Panc1 (cell line): ENCODE measurements at places on chromosomes 12 and 14. TPM values are rescaled to one million over a fixed set of nuclear protein-coding genes. Genes with fewer than 3 reads are reported as not detected.

Gene LLPH
- 40.5 TPM for total RNA-seq

GRCh38 chr12:7933255-7933726 lies 2.7 kb downstream of the SLC2A3 start:
- peak; percentile 42 for DNase-seq

Gene AMIGO2
- total RNA-seq = 21.8 TPM

DNA sequence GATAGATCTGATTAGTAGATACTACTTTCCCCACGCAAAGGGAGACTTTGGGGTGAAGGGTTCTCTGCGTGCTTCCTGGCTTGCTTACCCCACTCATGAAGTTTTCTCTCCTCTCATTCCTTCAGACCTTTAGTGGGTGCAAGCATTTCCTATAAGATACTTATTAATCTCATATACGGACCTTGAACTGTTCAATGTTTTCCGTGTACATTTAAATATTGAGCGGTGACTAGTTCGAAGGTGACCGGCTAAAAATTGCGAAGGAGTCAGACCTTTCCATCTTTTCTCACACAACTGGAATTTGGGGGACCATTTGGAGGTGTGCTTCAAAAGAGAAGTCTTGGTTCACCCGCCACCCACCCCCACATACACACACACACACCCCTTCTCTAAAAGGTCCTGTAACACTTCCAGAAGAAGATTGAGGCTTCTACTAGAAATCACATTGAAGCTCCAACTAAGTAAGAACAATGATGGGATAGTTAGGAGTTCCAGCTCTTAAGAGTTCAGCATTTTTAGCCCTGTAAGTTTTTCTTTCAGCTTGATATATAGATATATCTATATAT lies 6.1 kb upstream of the FOXG1 start:
- DNase-seq = no peak

DNA sequence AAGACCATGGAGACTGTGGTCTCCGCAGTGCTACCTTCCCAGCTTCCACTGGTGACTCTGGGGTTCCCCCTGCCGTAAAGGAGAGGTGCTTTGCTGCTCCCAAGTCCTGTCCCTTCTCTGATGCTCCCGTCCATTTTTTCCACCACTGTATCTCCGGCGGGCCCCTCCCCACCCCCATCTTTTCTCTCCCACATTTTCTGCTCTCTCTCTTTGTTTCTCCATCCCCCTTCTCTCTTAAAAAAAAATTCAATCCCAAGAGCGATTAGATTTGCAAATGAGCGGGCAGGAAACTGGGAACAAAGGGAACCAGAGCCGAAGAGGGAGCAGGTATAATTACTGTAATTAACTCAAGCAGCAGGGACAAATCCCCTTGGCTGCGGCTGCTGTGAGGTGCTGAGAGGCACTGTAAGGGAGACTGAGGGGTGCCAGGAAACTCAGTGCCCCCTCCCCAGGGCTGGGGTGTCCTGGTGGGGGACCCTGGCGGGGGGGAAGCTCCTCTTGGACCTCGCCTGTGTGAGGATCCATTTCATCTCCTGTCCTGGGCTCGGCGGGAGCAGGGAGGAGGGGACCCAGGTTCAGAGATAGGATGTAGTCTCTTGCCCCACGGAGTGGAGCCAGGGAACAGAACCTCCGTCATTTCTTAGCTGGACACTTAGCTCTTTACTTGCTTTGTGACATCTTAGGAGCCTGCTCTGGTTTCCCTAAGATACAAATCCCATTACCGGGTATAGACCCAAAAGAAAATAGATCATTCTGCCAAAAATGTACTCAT lies 140.4 kb upstream of the NRXN3 start:
- DNase-seq = no peak

DNA sequence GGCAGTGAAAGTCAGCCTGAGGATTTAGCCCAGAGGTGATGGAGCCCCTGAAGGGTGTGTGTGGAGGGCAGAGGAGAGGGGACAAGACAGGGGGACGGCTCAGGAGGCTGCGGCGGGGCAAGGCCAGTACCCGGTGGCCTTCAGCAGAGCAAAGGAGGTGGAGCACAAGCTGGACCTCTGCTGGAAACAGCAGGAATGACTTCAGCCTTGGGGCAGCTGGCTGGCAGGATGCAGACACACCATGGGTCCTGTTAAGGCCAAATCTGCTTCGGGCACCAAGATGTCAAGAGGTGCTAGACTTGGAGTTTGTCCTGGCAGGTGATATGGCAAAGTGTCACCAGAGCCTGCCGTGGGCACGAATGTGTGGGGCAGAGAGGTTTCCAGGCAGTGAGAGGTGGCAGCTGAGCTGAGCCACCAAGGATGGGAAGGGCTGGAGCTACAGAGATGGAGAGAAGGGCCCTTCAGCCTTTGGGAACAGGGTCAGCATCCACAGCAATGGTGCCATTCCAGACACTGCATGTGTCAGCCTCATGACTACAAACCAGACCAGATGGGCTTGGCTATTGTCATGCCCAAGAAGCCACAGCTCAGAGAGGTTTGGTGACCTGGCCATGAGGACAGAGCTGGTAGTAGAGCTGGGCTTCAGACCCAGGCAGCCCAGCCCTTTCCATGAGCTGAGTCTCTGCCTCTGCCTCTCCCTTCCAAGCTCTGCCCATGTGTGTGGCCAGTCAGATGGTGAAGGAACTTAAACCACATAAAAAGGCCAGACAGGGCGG lies 91.9 kb downstream of the LGMN start:
- DNase-seq = no peak

DNA sequence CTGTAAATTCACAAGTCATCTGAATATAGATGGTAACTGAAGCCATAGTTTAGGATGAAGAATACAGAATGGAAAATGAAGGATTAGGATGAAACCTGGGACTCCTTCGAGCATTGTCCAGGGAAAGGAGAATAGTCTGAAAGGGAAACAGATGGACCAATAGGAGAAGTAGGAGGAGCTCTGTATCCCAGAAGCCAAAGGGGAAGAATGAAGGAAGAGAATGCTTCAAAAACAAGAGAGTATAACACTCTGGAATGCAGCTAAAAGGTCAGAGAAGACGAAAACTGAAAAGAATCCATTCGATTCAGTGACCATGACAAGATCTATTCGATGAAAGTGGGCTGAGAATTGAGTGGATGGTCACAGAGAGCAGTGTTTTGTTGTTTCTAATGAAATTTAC lies 1.0 kb downstream of the GMFB start:
- no peak for DNase-seq

DNA sequence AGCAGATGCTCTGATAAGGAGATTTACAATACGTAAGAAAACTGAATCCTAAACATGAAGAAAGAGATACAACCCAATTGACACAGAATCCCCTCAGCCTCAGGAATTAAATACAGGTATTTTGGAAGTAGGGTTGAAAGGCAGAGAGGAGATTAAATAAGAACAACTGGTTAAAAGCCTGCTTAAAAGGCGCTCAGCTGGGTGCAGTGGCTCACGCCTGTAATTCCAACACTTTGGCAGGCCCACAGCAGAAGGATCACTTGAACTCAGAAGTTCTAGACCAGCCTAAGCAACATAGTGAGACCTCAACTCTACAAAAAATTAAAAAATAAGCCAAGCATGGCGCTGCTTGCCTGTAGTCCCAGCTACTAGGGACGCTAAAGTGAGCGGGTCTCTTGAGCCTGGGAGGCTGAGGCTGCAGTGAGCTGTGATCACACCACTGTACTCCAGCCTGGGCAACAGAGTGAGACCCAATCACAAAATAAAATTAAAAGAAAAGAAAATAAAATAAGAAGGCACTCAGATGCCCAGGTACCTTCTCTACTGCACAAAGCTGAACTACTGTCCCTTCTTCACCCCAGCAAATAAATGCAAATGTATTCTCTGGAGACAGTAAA lies 32.9 kb downstream of the MED13L start:
- no peak for DNase-seq

DNA sequence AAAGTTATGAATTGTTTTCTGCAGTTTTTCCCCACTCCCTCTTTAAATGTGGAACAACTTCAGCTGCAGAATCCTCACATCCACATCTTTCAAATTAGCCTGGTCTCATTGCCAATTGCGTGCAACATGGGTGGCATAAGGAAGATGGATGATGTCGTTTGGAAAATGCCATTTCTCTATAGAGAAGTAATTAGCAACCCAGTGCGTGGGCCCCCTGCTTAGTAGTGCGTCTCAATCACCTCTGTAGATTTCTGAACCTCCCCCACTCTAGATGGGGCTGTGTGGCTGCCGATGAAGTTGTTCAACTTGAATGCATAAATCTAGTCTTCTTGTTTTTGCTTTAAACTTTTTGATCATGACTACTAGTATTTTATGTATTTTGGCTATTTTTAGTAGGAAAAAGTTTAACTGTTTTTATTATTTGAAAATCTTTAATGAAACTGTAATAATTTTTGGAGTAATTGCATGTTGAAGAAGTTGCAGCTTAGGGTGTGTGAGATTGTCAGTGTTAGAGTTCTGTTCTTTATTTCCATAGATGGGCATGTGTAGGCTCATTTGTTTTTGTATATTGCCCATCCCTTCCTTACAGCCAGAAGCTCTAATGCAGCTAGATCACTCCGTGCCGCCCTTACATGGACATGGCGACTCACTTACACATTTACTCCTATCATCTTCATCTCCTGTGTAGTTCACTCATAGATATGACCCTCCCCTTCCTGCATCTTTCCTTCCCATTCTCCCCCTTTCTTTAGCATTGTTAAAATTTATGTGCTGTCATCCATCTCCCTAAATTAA lies 358.2 kb downstream of the DIO2 start:
- no peak for DNase-seq

DNA sequence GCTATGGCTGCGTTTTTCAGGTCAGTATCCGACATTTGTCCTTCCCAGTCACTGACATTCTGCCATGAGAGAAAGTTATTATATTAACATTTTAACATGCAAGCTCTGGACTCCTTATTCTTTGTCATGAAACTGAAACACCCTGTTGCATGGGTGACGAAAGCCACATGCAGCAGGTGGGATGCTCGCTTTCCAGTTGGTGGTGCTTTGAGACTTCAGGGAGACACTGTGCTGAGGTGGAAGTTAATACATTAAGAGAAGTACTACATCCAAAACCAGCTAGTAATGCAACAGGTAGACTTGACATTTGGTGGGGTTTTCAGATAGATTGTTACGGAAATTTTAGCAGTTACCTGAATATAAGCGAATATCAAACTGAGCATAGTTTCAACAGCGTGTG lies 32.8 kb upstream of the AMN start:
- no peak for DNase-seq

Gene OTX2
- total RNA-seq = not detected

Gene BBOF1
- total RNA-seq = 1.9 TPM

GRCh38 chr14:79325071-79325470 lies 886.2 kb downstream of the DIO2 start:
- DNase-seq = no peak
